Right renal cortex interstitium (tissue), 3 donors: ENCODE measurements at places on chromosomes 13 and 19. TPM values are rescaled to one million over a fixed set of nuclear protein-coding genes. Genes with fewer than 3 reads are reported as not detected.

LRP3 gene
- polyA plus RNA-seq = 21.5 TPM

- no peak for DNase-seq
Measured at GRCh38 chr19:51020988-51021651, 1.6 kb upstream of the KLK10 start.

CALR3 gene
- not detected for polyA plus RNA-seq

DNA sequence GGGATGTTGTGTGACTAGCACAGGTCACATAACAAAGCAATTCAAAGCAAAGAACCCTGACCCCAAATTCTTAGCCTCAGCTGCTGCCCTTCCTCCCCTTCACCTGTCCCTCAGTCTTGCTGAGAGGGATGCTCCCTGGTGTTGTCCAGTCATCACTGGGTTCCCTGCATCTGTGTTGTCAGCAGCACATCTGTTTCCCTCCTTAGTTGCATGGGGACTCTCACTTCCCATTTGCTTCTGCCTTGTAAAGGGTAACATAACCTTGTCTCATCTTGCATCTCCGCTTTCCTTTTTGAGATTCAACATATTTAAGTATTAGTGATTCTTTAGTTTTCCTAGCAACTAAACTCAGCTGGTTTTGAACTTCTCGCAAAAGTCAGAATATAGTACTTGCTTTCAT is 54.0 kb downstream of the SPATA13 start:
- DNase-seq = no peak

- no peak for DNase-seq
Measured at GRCh38 chr19:31534231-31534630, 185.0 kb upstream of the TSHZ3 start.

OR10H2 gene
- polyA plus RNA-seq = not detected
